Caki2 (cell line): ENCODE measurements at places on chromosomes 12 and 14. TPM values are rescaled to one million over a fixed set of nuclear protein-coding genes. Genes with fewer than 3 reads are reported as not detected.

The KRT71 gene
- total RNA-seq: not detected in 2 replicates

The MMP19 gene
- total RNA-seq: not detected in 2 replicates

The SPX gene
- 33.4 and 49.3 TPM in 2 replicates for total RNA-seq

The KRT72 gene
- not detected in 2 replicates for total RNA-seq

The LMO3 gene
- total RNA-seq: not detected in 2 replicates

The RASSF9 gene
- not detected in 2 replicates for total RNA-seq

The TROAP gene
- total RNA-seq: 12.0 and 41.5 TPM in 2 replicates

The GPR132 gene
- total RNA-seq: 0.71 TPM in 1 of 2 replicates, not detected in the other

The ANP32D gene
- total RNA-seq: not detected in 2 replicates

The MGST1 gene
- total RNA-seq: 667 and 694 TPM in 2 replicates

The KRT7 gene
- total RNA-seq: 122 and 152 TPM in 2 replicates

The OTOGL gene
- total RNA-seq: not detected in 2 replicates

The ACOT6 gene
- not detected in 2 replicates for total RNA-seq

The LPCAT3 gene
- 19.5 and 26.3 TPM in 2 replicates for total RNA-seq

The C14orf39 gene
- not detected in 2 replicates for total RNA-seq

The GLTP gene
- total RNA-seq: 24.2 and 25.0 TPM in 2 replicates

The NGB gene
- total RNA-seq: 0.07 TPM in 1 of 2 replicates, not detected in the other

The CPM gene
- 18.0 and 62.9 TPM in 2 replicates for total RNA-seq

The SERPINA10 gene
- total RNA-seq: not detected in 2 replicates

The GALNT8 gene
- total RNA-seq: not detected in 2 replicates

The FGFR1OP2 gene
- 27.0 and 35.1 TPM in 2 replicates for total RNA-seq

The NTF3 gene
- not detected in 2 replicates for total RNA-seq

The PRMT5 gene
- total RNA-seq: 92.8 and 171 TPM in 2 replicates

The NANOG gene
- not detected in 2 replicates for total RNA-seq

The KCNH5 gene
- not detected in 2 replicates for total RNA-seq

The EID3 gene
- 4.9 and 6.8 TPM in 2 replicates for total RNA-seq

The CIT gene
- total RNA-seq: 13.3 and 20.9 TPM in 2 replicates

The LMNTD1 gene
- 3.4 TPM in 1 of 2 replicates, not detected in the other for total RNA-seq

The SYNDIG1L gene
- total RNA-seq: not detected in 2 replicates

The PTGES3 gene
- 117 and 129 TPM in 2 replicates for total RNA-seq

The ENO2 gene
- total RNA-seq: 91.9 and 127 TPM in 2 replicates

The RND1 gene
- 0.57 and 0.96 TPM in 2 replicates for total RNA-seq

The CIROP gene
- total RNA-seq: not detected in 2 replicates

The REP15 gene
- not detected in 2 replicates for total RNA-seq

The CCDC197 gene
- not detected in 2 replicates for total RNA-seq

The RERGL gene
- not detected in 2 replicates for total RNA-seq
